Tibial nerve (tissue), 4 donors: ENCODE measurements at places on chromosomes 12 and 14.
A peak's percentile ranks its signal among the peaks of the same experiment; 100 is the strongest.

DNA sequence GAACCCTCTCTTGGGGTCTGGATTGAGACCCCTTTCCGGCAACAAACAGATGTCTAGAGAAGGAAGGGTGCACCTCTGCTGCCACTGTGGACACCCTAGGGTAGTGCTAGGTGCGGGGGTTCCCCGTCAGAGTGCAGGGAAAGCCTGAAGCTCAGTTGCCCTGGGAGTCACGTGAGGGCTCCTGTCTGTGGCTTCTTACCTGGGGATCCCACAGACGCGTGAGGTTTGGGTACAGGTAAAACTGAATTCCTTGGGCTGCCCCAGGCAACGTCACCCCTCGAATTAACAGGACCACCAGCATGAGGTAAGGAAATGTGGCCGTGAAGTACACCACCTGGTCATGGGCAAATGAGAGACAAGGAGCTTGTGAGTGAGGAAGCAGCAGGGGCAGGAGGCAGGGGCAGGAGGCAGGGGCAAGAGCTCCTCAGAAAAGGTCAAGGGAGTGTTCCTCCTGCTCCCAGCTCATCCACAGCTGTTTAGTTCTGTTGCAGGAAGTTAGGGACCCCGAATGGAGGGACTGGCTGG lies 21.0 kb upstream of the SLC6A12 start:
- H3K4me3 ChIP-seq: no peak overlapping the region
- no peaks in the 10 kb centered on the region for H3K27me3 ChIP-seq
- no peak overlapping the region for H3K27ac ChIP-seq
- no peak for DNase-seq

GRCh38 chr12:60107992-60108391 lies 512.2 kb downstream of the SLC16A7 start:
- DNase-seq: no peak
- H3K4me1 ChIP-seq: no peaks in the 10 kb centered on the region
- no peaks in the 10 kb centered on the region for H3K36me3 ChIP-seq
- H3K27ac ChIP-seq: no peak overlapping the region
- H3K27me3 ChIP-seq: no peaks in the 10 kb centered on the region

DNA sequence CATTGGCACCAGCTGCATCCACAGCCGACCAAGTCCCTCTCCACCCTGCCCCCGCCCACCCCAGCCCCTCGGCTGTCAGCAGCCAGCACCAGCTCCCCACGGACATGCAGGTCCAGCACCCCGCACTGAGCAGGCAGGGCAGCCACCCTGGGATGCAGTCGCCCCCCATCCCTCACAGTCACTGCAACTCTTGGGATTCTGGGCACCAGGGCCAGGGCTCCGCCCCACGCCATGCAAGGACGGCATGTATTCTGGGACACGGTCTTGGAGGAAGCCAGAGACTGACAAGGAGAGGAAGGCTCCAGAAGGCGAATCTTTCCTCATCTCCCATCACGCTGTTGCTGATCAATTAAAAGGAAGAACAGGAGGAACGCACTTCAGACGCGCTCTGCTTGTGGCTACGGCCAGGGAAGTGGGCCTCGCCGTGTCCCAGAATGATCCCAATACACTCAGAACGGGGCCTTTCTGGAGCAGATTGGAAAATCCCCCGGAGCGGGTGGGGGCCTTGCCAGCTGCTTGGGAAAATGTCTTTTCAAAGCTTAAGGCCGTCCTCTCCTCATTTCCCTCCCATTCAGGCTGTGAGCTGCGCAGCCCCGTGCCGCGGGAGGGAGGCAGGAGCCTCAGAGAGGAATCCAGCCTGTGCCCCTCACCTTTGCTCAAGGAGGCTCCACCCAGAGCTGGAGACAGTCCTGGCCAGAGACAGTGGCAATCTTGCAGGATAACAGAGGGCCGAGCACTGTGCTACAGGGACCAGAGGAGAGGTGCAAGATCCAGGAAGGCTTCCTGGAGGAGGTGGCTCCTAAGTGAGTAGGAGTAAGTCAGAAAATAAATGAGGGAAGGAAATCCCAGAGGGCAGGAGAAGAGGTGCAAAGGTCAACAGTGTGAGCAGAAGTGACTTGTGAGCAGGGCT lies 54.1 kb upstream of the DIO3 start:
- H3K4me1 ChIP-seq: no peaks in the 10 kb centered on the region
- H3K36me3 ChIP-seq: no peaks in the 10 kb centered on the region
- no peaks in the 10 kb centered on the region for H3K27me3 ChIP-seq
- H3K27ac ChIP-seq: no peak overlapping the region
- DNase-seq: peak; percentile 12

DNA sequence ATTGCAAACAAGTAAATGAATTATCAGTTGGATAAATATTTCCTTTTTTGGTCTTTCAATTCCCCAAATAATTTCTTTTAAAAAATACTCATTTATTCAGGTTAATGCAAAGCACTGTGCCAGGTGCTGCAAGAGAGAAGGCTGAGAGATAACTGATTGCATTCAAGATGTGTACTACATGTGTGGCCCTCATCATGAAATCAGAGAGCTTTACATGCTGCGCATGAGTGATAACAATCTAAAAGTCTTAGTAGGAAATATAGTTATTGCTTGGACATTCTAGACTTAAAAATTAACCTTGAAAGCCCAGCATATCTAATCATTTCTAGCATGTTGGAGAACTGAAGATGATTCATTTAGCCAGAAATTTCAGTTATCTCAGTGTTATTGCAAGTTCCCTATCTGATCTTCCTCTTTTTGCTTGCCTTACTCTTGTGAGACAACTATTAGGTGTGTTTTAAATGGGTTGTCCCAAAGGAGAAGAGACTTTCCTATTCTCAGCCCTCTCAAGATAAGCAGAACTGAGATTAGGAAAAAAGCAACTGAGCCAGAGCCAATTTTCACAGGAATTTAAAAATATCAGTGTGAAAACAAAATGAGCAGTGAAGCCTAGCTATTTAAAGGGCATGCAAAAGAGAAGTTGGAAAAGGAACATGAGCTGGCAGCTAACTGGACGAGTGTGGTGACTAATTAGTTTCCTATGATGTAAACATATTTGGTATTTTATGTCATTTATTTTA lies 60.9 kb downstream of the PLEKHA5 start:
- H3K36me3 ChIP-seq: no peaks in the 10 kb centered on the region
- H3K27ac ChIP-seq: peak overlapping the region; percentile 60
- peaks cover 57% of the 10 kb centered on the region for H3K4me1 ChIP-seq
- DNase-seq: no peak
- no peak overlapping the region for H3K4me3 ChIP-seq
- no peaks in the 10 kb centered on the region for H3K27me3 ChIP-seq

DNA sequence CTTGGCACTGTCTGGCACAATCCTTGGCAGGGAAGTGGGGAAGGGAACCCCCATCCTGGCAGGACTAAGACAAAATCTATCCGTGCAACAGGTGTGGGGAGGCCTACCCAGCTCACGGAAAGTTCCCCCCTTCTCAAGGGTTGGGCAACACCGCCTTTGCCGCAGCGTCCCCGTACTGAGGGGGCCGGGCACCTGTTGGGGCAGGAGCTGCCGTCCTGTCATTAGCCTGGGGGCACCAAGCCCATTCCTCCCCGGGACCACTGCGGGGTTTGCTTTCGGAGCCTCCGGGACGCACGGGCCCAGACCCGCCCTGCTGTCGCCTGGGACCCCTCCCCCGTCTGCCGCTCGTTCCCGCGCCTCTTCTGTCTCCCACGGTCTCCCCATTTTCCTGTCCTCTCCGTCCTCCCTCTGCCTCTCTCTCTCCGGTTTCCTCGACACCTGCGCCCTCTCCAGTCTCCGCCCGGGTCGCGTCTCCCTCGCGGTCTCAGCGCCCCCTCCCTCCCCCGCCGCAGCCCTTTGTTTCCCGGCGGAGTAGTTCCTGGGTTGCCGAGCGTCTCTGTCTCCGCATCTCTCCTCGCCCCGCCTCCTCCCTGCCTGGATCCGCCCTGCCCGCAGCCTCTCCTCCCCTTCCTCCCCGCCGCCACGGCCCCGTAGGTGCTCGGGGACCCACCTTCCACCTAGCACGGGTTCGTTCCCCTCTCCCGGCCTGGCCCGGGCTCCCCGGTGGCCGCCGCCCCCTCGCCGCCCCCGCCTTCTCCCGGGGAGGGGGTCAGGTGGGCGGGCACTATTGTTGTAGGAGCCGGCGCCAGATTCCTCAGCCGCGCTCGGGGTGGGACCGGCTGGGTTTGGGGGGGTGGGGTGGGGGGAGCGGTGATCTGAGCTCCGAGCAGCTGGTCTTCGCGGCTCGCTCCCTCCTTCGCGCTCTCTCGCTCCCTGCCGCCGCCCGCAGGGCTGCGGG lies at the start of gene CACNB3:
CACNB3 (plus strand) TSS at position 624 of the 958 bp plus-strand sequence. CDS start 434 bp downstream, outside the sequence.
- no peaks in the 10 kb centered on the region for H3K4me1 ChIP-seq
- peak; percentile 68 for DNase-seq
- peak within 1 kb of the TSS; percentile 83 for H3K4me3 ChIP-seq
- peak within 1 kb of the TSS; percentile 62 for H3K27ac ChIP-seq
